ENCODE measurements at places on chromosomes 5 and 9.

GRCh38 chr5:122420537-122421236 is 108.7 kb downstream of the SNCAIP start:
- DNase-seq: no peak

GRCh38 chr5:104708027-104708426 is 1145.4 kb upstream of the NUDT12 start:
- no peak for DNase-seq

DNA sequence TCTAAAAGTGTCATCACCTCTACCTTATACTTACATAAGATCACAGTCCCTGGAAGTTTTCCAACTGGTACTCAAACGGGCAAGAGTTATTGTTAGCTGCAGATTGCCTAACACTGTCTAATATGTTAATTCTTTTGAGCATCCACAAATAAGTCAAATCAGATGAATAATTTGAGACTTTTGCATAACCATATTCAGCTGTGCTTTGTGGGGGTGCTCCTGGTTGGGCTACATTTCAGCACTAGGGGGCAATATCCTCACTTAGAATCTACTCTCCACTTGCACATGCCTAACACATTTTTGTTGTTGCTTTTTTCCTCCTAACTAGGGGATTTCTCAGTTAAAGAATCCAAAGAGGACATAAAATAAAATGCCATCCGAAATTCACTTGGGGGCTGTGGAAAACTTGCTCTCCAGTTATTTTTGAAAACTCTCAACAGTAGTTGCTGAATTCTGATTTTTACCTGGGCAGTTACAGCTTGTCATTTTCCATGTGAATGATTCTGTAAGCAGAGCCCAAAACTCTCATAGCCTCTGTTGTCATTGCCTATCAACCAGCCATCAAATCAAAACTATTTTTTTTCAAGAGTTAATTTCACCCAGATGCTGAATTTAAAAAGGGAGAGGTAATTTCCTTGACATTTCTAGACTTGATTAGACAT is 71.5 kb downstream of the TRIM36 start:
- DNase-seq: peak; percentile 13

DNA sequence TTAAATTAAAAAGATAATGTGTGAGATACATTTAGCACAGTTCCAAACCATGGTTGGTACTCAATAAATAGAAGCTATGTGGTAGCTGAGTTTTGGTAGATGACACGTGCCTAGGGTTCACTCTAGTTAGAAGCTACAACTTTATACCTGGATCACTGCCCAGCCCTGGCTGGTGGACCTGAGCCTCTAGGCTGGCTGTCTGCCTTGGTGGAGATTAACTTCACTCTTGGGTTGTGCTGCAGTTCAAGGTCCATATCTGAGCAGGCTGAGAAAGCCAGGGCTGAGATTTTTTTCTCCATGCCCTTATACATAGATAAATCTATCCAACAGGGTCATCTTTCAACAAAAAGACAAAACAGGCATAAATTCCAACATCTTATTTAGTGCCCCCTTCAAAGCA is 44.6 kb upstream of the SPDL1 start:
- DNase-seq: no peak

DNA sequence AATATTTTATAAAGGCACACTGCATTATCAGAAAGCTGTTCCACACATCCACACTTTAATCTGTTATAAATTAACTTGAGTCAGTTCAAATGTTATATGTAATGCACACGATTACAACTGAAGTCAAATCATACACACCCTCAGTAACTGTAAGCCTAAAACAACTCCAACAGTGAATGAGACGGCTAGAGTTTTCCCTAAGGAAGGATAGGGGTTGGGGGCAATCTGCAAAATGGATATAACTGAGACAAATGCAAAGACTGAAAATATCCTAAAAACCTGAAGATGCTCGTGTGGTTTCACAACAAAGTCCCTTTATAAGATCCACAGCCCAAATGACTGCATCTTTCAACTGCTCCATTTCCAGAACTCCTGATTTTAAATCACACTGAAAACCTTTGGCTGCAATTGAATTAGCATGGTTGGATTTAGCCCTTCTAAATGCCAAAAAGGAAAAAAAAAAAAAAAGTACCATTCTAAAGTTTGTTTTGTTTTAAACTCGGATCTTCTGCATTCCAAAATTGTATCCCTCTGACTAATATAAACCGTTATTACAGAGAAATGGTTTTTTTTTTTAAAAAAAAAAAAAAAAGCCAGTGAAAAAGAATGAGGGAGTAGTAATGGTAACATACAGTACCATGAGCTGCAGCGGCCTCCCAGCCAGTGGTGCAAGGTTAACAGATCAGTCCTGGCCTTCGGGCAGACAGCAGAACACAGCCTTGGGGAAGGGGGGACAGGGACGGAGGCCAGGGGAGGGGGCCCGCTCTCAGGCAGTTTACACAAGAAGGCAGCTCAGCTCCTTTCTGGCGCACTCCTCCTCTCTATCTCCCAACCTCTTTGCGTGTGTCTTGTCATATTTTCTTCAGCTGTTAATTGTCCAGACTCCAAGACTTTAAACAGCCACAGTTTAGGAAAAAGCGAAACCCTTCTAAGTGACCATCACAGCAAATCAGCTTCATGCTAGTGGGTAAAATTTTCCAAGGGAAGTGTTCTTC is 166.1 kb downstream of the BNC2 start:
- DNase-seq: peak; percentile 6

- DNase-seq: no peak
Measured at GRCh38 chr5:166962461-166962860, 1329.0 kb upstream of the WWC1 start.

DNA sequence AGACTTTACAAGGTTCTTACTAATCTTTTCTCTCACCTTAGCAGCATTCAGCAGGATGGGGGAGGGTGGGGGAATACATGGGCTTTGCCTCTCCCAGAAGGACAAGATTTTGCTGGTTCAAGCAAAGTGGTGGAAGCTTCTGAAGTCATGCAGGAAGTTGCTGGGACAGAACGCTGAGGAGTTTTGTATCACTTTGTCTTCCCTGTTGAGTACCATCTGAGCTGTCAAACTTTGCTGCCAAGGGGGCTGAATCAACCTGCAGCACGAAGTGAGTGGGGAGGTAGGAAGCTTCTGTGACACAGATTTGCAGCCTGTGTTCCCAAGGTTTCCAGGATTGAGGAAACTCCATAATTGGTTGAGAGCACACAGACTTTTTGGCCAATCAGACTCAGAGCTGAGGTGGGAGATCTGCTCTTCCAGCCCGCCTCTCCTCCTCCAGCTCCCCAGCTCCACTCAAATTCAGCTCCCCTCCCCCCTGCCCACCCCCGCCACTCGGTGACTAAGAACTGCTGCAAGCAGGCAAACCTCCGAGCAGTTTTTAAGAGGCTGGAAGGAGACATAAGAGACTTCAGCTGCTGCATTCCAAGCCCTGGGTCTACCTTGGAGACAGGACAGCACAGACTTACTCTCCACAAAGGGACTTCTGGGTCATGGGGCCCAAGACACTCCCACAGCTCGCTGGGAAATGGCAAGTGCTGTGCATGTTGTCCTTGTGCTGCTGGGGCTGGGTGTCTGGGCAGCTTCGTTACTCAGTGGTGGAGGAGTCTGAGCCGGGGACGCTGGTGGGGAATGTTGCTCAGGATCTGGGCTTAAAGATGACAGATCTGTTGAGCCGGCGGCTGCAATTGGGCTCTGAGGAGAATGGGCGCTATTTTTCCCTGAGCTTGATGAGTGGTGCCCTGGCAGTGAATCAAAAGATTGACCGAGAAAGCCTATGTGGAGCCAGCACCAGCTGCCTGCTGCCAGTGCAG is at the start of gene PCDHGC5:
TSS of gene PCDHGC5 (plus strand) at position 491 of the 971 bp plus-strand sequence. CDS start at position 651, 160 bp downstream.
- no peak for DNase-seq

GRCh38 chr5:417301-418161 is 25.4 kb upstream of the EXOC3 start:
- no peak for DNase-seq

DNA sequence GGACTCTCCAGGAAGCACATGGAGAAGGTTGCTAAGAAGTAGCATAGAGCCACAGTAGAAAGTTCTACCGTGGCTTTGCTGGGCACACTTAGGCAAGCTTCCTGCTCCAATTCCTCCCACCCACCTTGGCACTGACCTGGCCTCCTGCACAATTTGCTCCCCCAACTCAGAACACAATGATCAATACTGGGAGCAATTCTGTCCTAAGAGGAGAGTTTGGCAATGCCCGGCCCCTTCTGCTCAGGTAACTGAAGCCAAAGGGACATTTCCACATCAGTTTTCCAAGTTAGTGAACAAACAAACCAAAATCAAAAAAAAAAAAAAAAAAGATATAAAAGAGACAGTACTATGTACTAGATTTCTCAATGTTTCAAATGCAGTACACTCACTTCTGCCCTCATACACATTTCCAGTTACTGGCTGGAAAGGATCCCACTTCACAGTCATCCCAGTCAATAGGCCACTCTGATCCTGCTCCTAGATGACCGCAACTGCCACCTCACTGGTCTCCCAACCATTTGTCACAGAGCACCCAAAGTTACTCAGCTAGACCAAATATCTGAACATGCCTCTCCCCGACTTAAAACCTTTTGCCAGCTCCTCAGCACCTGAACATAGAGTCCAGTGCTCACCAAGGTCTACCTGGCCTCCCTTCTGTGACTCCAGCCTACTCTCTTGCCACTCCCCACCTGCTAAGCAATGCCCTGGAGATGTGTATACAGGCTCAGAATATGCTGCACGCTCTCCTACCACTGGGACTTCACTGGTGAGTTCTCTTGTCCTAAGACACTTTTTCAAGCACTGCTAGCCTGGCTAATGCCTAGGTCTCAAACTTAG is 21.3 kb downstream of the ABCA1 start:
- DNase-seq: no peak

DNA sequence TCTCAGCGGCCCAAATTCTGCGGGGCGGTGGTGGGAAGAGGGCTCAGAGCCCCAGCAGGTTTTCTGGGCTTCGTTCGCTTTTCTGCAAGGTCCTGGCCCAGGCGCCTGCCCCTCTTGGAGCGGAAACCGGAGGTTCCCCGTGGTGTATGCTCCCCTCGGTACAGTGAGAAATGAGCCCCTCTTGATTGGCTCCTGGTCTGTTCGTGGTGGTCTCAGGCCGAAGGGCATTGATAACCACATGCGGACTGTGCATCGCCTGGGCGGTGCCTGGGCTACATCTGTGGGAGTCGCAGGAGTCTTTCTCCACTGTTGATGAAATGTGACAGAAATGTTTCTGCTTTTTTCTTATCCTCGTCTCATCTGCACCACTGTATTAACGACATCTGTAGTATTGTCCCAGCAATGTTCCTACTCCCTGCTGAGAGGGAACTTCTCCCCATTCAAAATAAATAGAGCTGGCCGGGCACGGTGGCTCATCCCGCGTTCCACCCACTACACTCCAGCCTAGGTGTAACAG is 682 bp downstream of the MAN1B1 start:
- no peak for DNase-seq

- DNase-seq: no peak
Measured at GRCh38 chr5:14483504-14484157, 98.0 kb upstream of the OTULINL start.

DNA sequence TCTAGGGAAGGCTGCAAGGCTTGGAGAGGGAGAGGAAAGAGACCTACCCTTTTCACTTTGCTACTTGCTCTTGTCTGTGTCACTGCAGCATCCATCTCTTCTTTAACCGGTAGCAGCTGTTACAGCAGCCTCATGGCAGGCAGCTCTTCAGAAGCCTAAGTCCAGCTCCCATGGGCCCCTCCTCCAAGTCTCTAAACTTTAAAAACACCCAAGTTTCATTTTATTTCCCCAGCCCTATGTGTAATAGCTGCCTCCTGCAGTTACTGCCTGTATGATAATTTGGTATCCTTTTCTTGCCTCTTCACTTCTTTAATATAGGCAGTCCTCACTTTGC is 313.1 kb upstream of the PIK3R1 start:
- DNase-seq: no peak

GRCh38 chr5:105475401-105475800 is 1912.8 kb upstream of the NUDT12 start:
- DNase-seq: no peak

DNA sequence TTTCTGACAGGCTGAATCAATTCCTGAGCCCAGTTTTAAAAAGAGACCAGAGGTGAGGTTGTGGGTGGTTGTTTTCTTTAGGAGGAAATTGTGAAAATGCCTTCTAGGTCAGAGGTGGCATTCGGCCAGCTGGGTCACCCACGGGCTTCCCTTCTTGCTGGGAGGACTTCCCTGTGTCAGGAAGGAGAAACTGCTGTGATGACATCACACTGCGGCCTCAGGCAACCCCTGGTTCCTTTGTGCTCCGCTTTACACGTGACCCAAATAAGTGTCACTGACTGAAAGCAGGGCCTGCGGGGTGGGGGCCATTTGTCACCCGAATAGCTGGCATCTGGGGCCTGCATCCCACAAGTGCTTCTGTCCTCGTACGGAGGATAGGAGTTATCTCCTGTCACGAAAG is 39.7 kb downstream of the FABP6 start:
- no peak for DNase-seq
